Tibial nerve (tissue), 4 donors: ENCODE measurements at places on chromosomes 7 and 10. TPM values are rescaled to one million over a fixed set of nuclear protein-coding genes. Genes with fewer than 3 reads are reported as not detected.

The SP4 gene
- total RNA-seq, result 10.6 TPM

The SVIL gene
- total RNA-seq, result 26.1 TPM

The HOXA13 gene
- total RNA-seq, result 0.63 TPM

The CUBN gene
- 12.3 TPM for total RNA-seq

The RPEL1 gene
- not detected for total RNA-seq

The MYL10 gene
- total RNA-seq, result not detected

The CISD1 gene
- total RNA-seq, result 14.2 TPM

The FAM171A1 gene
- 31.2 TPM for total RNA-seq
